Smooth muscle cell of the umbilical artery (primary cell): ENCODE measurements at places on chromosomes 7 and 10. TPM values are rescaled to one million over a fixed set of nuclear protein-coding genes. Genes with fewer than 3 reads are reported as not detected.

The UPP1 gene
- 8.4 and 8.9 TPM in 2 replicates for total RNA-seq

The TLX1 gene
- not detected in 2 replicates for total RNA-seq

The CFAP46 gene
- total RNA-seq: 1.2 and 2.2 TPM in 2 replicates

The ANKRD7 gene
- total RNA-seq: 0.59 and 0.97 TPM in 2 replicates

The INSYN2A gene
- total RNA-seq: 0.30 and 0.78 TPM in 2 replicates

The ACTR3C gene
- 1.2 TPM in 2 replicates for total RNA-seq

The CNNM2 gene
- total RNA-seq: 7.1 and 8.4 TPM in 2 replicates

The STEAP1B gene
- 1.5 and 11.4 TPM in 2 replicates for total RNA-seq

The PLPP4 gene
- total RNA-seq: 31.8 and 49.6 TPM in 2 replicates

The CYP26C1 gene
- total RNA-seq: 0.09 TPM in 1 of 2 replicates, not detected in the other

The SLC18A3 gene
- not detected in 2 replicates for total RNA-seq

The ARL3 gene
- 6.0 and 8.6 TPM in 2 replicates for total RNA-seq

The TEX36 gene
- total RNA-seq: not detected in 2 replicates

The MORN4 gene
- total RNA-seq: 4.8 and 6.6 TPM in 2 replicates
